ENCODE measurements at places on chromosomes 11 and 22.

DNA sequence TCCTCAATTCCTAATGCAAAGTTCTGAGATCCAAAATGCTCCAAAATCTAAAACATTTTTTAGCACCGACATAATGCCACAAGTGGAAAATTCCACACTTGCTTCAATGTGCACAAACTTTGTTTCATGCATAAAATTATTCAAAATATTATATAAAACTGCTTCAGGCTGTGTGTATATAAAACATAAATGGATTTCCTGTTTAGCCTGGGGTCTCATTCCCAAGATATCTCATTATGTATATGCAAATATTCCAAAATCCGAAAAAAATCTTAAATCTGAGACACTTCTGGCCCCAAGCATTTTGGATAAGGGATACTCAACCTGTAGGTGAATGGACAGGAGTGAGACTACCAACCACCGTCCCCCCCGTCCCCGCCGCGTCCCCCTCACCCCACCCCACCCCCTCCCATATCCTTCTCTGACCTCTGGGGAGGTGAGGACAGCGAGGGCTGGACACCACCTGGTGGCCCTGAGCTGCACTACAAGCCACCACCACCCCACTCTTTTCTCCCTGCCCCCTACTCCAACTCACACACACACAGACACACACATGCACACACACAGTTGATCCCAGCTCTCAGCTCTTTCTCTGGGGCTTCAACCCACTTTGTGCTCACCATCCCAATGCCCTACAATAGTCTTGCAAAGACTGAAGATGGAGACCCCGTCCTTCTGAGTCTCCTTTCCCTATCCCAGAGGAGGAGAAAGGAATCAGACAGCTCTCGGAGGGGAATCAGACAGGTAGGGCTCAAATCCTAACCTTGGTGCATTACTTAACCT is 101.0 kb downstream of the PDE2A start:
- no peak for DNase-seq

GRCh38 chr11:118497831-118498230 is 29.4 kb upstream of the TTC36 start:
- DNase-seq, result no peak

GRCh38 chr11:36151933-36152580 is 137.2 kb downstream of the COMMD9 start:
- no peak for DNase-seq

- DNase-seq, result no peak
These were observed 35.8 kb upstream of the RIC3 start for GRCh38 chr11:8204596-8204995.

- DNase-seq, result no peak
These were observed 26.7 kb downstream of the TREH start for GRCh38 chr11:118652681-118653181.

GRCh38 chr22:20651286-20651685 is 122.6 kb upstream of the SERPIND1 start:
- DNase-seq, result no peak

DNA sequence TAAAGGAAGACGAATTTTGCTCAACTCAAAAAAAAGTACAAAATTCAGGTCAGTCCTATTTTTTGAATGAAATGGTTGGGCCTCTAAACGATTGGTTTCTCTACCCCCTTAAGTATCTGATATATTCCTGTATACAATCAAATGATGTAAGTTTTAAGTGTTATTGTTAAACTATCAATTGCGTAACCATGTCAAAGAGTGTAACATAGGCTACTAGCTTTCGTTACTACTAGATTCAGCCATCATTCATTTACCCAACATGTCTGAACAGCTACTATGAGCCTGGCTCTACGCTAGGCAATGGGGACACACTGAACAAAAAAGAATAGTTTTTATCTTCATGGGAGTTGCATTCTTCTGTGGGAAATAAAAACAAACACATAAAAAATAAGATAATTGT is 3.3 kb downstream of the RAB6A start:
- no peak for DNase-seq

Measured in RCC 7860 (cell line).